ENCODE measurements at places on chromosomes 3 and 15.

- DNase-seq = no peak
Measured at GRCh38 chr3:193768070-193768394, 175.0 kb downstream of the OPA1 start.

DNA sequence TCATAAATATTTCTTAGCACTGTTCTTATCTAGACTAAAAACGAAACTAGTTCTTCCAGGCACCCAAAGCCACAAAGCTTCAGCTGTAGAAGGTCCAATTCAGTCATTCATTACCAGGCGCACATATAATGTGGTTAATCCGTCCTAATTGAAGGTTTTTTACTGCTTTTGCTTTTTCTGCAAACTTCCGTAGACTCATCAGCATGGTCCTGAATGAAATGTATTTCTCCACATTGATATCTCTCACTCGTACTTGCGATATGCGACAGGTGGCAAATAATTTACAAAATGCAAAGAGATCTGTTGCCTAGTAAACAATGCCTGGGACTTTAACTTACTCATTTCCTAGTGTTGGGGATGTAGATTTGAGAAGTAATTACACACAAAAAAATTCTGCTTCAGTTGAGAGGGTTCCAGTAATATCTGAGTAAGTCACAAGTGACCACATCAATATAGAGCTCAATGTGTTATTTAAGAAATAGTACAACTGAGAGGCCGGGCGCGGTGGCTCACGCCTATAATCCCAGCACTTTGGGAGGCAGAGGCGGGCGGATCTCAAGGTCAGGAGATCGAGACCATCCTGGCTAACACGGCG lies 75.0 kb upstream of the MBNL1 start:
- no peak for DNase-seq

GRCh38 chr3:55207744-55208143 lies 279.4 kb downstream of the WNT5A start:
- no peak for DNase-seq

- no peak for DNase-seq
Measured at GRCh38 chr3:148815316-148816110, 12.1 kb upstream of the CPB1 start.

DNA sequence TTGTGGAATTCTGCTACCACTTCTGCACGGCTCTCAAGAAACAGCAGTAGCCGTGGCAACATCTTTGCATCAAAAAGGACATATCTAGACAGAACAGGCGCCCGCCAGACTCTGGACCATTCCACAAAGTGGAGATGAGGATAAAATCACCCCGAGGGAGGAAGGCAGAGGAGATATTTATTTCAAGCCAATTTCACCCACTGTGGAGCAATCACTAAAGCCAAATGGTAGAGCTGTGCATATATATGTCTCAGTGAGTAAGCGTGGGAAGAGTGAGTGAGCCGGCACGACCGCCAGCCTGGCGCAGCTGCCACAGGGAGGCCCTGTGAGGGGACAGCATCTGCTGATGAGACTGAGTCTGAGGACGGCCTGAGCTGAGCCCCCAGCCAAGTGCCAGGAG lies 111.3 kb downstream of the MEGF11 start:
- no peak for DNase-seq

GRCh38 chr3:14435175-14436014 lies 33.0 kb downstream of the SLC6A6 start:
- DNase-seq = no peak

- no peak for DNase-seq
Measured at GRCh38 chr3:52493232-52494017, 1.7 kb upstream of the STAB1 start.

Measured in K562 (cell line).